ENCODE measurements at places on chromosomes 5 and 9.

GRCh38 chr5:174553556-174553955 is 170.8 kb upstream of the MSX2 start:
- no peak for DNase-seq

DNA sequence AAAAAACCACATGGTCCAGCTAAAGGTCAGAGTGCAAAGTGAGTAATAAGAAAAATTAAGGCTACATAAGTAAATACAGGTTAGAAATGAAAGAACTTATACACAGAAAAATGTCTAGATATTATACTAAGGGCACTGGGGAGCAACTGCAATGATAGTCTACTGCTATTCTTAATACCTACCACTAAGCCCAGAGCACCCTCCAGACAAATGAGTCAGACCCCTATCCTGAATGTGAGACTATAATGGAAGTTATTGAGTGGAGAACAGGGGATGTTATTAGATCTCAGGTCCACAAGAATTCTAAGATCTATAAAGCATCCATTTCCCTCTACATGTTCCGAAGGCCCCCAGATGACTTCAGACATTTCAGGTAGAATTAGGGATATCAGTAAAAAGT is 438.3 kb downstream of the PRELID2 start:
- DNase-seq: no peak

DNA sequence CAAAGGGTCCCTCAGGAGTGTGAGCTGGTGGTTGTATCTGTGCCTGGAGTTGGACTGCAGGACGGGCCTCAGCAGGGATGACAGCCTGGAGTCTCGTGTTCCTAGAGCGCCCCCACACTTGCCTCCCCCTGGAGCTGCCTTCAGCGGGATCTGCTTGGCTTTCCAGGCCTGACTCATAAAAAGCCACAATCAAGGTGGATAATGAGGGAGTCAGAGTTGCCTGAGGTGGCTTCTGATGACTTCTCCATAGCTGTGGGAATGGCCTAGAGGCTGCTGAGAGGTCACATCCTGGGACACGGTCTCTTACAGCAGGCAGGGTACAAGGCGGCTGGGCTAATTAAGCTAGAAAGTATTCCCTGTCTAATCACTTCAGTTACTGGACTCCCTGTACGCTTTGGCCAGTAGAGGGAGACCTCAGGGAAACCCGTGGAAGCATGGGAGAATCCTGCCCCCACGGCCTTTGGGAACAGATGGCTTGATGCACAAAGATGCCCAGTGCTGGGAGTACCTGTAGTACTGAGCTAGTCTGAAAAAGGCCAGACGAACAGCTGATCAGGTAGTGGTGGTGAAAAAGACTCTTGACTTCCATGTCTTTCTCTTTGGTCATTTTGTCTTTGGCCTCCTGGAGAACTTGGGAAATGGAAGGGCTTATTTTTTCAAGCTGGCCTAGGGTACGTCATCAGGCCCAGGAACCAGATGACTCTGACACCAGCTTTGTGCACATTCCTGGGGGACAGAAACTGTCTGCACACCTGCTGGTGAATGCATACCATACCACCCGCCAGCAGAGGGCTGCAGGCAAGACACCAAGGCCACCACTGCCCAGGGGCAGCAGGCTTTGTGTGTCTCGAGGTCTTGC is 16.1 kb upstream of the FRRS1L start:
- DNase-seq: no peak

DNA sequence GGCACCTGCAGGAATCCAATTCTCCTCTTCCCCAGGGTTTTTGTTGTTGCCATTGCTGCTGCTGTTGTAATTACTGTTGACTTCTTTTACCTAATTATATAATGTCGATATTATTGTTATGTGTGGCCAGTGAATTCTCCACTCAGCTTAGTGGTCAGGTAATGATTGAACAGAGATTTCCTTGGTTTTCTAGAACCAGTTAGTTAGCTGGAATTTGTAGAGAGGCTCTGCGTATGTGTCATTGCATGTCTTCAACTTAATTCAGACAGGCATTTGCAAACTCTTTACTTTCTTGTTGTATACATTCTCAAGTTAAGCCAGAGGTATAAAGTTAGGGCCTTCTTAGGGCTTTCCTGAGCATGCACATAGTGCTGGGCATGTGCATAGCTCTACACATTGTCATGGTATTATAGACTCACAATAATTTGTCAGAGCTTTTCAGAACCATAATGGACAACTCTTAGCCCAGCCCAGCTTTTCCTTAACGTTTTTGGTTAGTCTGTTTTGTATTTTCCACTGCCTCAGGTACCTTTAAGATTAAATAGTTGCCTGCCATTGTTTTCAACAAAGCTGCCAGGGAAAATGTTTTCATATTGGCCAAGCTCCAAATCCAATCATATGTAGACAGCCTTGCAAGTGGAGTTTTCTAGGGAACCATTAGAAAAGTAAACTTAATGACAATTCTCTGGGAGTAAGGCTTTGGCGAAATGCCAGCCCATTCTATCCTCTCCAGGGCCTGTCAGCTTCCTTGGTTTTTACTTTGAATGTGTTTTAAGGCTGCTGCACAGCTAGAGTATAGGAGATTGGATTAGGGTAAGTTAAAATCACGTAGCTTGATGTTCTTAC is 68.1 kb downstream of the UBE2R2 start:
- DNase-seq: no peak

DNA sequence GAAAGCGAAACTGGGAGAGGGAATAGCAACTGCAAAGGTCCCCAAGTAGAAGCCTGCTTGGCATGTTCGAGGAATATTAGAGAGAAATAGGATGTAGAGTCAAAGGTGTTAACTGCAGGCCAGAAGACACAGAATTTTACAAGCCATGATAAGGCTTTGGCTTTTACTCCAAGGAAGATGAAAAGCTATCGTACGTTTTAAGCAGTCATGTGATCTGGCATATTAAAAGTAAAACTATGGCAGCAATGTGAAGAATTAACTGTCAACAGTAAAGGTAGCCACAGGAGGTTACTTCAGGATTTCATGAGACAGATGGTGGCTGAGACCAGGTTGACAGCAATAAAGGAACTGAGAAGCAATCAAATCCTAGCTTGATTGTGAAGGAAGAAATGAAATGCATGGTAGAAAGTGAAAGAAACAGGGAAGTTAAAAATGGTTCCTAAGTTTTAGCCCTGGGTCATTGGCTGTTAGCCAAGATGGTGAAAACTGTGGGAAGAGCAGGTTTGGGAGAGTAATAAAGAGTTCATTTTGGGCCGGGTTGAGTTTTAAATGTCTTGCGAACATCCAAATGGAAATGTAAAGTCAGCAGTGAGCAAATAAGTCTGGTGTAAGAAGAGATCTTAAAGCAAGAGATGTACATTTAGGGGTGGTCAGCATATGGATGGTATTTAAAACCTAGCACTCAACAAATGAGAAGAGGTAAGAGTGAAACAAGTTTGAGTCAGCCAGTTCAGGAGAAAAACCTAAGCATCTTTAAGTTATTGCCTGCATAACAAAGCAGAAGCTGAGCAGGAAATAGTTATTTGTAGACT is 20.3 kb upstream of the TTC33 start:
- DNase-seq: no peak

GRCh38 chr5:139951296-139951924 is 91.7 kb downstream of the NRG2 start:
- no peak for DNase-seq

DNA sequence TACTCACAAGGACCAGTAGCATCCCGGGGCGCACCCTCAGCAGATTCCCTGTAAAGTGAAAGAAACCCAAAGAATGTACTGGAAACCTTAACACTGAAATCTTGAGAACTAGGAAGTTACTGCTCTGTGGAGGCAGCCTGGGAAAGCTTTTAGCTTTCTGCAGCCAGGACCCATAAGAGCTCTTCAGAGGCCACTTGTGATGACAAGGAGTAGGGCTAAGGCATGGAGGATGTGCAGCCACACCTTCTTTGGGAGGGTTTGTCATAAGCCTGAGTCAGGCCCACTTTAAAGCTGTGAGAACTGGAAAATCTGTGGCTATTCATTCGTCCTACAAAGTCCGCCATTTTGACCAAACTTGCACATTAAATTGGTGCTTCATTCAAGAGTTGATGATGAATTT is 291.1 kb upstream of the TLE4 start:
- no peak for DNase-seq
